ENCODE measurements at places on chromosomes 11 and 22. TPM values are rescaled to one million over a fixed set of nuclear protein-coding genes. Genes with fewer than 3 reads are reported as not detected.

GRCh38 chr11:92886243-92886905 is 83.1 kb upstream of the MTNR1B start:
- no peak for DNase-seq

- DNase-seq: no peak
Measured at GRCh38 chr22:48584170-48584569, 1243.5 kb downstream of the BRD1 start.

DNA sequence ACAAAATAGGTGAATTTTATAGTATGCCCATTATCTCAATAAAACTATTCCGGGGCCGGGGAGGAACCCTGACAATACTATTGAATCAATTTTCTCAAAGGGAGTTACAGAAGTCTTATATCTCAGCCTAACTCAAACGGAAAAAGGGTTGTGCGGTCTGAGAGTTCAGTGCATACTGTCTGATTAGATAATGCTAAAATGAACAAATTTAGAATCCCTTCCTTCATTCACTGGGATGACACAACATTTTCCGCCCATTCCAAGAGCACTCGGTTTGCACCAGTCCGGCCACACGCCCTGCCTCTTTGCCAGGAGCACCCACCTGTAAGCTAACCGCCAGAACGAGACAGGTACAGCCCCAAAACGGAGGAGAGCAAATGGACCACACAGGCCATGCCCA is 50.0 kb upstream of the NFRKB start:
- no peak for DNase-seq

WNT11 gene
- 20.0 TPM for total RNA-seq

P4HA3 gene
- not detected for total RNA-seq

All from Right ventricle myocardium superior (tissue), 1 donor.